Activated naive CD4-positive, alpha-beta T cell treated with Interleukin-2 at 50 U/mL for 16 hours (primary cell): ENCODE measurements at places on chromosomes 1 and 21.

- no peak for DNase-seq
These were observed 507 bp downstream of the GLIS1 start for GRCh38 chr1:53738205-53739108.

DNA sequence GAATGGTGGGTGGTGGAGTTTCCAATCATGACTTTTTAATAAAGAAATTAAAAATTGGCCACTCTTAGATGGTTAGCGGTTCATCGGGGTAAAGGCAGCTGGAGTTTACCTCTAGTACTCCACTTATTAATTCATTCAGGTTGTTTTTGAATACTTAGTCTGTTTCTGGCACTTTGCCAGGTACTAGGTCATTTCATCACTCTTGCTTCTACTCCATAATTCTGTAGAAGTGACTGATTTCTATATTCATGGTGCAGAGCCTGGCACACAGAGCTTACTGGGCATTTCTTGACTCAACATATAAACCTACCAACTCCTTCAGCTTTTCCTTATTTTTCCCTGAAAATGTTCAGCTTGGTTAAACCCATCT is 31.5 kb downstream of the FOXD2 start:
- no peak for DNase-seq

DNA sequence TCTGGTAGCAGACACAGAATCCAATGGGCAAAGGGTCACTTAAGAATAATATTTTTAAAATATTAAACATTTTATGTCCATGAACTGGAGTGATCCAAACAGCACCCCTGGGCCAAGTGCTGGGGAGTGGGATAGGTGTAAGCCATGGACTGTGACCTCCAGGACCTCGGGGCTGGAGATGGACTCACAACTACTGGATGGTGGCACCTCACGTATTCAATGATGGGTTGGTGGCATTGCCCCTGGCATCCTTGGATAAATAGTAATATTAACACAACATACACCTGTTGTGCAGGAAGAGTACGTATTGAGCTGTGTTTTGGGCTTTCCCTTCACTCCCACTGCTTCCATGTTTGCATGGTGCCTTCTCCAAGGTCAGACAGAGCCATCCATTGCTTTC is 39.3 kb upstream of the TENT5C start:
- DNase-seq: no peak

GRCh38 chr1:203937678-203938330 is 76.4 kb downstream of the SNRPE start:
- DNase-seq: no peak

DNA sequence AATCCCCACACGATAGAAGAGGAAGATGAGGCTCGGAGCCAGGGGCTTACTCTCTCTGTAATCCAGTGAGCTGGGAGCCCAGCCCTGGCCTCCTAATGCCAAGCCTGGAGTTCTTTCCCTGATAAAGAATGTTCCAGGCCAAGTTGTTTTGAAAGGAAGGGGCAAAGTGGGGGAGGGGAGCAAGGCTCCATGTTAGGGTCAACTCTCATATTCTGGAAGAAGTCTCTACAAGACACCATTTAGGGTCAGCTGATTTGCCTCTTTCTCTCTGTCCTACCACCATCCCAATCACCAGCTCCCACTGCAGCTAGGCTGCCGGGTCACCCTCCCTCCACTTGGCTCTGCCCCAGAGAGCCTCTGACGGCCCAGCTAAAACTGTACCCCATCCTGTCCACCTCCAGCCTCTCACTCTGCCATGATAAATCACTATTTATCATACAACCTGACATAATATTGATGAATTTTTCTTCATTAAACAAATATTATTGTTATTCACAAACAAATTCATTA is 95.0 kb downstream of the GLIS1 start:
- DNase-seq: no peak
